ENCODE measurements at places on chromosomes 2 and 18.

- DNase-seq, result no peak
Observed at GRCh38 chr2:164694275-164694695, 73.0 kb upstream of the GRB14 start.

- DNase-seq, result peak; percentile 55
Observed at GRCh38 chr2:220811952-220812570, 760.0 kb downstream of the EPHA4 start.

DNA sequence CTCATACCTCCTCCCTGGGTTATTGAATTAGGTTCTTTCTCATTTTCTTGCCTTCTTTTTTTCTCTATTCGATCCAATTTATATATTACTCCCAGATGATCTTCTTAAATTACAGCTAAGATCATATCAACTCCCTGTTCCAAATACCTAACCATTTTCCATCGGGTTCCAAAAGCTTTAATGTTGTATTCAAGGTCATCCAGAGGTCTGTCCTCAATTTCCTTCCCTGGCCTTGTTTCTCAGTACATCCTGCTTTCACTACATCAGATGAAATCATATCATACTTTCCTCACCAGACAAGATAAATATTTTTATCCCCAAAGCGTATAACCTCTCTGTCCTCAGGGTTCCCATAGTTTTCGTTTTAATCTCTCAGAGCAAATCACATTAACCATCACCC is 36.3 kb upstream of the GREB1L start:
- no peak for DNase-seq

DNA sequence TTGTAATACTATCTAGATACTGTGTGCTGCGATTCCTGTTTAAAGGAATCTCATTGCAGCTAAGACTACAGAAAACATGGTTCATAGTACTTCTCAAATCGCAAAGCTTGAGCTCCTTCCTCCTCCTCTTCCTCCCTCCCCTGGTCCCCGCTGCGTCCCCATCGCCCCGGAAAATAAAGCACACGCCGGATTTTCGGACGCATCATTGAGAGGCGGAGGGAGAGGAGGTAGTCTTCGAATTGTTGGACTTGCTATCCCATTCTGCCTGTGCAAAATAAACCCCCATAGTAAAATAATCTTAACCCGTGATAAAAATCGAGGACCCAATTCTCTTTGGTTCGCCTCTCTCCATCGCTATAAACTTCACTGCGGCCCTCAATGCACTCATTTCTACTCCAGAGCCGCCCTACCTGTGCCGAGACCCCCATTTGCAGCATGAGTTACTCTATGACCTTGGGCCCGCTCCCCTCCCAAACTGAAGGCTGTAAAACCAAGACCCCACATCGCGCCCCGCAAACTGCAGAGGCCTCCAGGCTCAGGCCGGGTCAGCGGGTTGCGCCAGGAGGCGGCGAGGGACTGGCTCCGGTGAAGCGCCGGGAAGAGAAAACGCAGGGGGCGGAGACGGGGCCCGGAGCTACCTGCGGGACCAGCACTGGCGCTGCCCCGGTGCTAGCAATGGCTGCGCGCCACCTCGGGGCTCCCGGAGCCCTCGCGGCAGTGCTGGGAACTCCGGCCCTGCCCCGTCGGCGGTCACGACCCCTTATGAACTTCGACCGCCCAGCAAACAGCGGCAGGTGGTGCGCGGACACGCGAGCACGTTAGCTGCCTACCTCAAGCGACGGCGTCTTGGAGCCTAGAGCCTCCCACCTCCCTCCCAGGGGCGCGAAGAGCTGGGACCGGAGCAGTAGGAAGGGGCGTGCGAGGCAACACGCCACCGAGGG is 649 bp downstream of the ESCO1 start:
- peak; percentile 13 for DNase-seq

GRCh38 chr2:112155331-112156151 is 17.4 kb downstream of the FBLN7 start:
- DNase-seq, result no peak

DNA sequence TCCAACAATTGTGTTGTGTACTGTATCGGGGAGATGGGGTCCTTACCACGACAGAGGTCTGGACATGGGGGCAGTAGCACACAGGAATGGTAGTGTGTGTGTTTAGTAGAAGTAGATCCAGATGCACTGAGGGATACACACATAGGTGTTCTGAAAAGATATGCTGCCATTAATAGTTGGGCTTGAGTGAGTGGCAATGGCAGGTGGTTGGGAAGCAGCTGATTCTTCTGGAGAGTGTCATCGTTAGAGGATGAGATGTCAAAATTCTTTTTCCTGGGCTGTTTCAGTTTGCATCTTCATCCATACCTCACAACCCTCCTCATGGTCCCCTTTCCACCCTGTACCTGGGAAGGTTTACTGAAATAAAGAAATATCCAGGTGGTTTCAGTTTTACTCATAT is 66.6 kb downstream of the UGGT1 start:
- DNase-seq, result no peak

Measured in fibroblast of skin of back (primary cell).